Fibroblast of the conjunctiva (primary cell): ENCODE measurements at places on chromosomes 13 and 19.

GRCh38 chr13:77329911-77330584 is 3.2 kb upstream of the MYCBP2 start:
- no peak for DNase-seq

GRCh38 chr19:18090545-18091216 is 3.9 kb upstream of the IL12RB1 start:
- DNase-seq = no peak

- no peak for DNase-seq
Observed at GRCh38 chr19:3738477-3739220, 22.8 kb downstream of the APBA3 start.

- no peak for DNase-seq
Observed at GRCh38 chr13:27980280-27980998, 8.1 kb downstream of the URAD start.

DNA sequence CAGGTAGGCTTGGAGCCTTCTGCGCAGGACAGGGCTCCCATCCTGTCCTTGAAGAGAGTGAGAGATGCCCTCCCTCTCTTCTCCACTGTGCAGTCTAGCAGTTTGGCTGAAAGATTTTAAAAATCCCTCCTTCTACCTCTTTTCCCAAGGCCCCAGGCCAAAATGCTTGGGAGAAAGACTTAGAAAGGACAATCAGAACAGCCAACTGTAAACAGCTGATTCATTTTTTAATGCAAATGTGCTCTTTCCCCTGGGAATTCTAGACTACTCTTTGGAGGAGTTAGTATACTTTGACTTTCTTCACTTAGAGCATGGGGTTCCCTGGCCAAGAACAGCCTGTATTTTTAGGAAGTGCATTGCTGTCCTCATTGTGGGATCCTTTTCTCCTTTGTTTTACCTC is 398.9 kb downstream of the GPC6 start:
- DNase-seq = peak; percentile 5

DNA sequence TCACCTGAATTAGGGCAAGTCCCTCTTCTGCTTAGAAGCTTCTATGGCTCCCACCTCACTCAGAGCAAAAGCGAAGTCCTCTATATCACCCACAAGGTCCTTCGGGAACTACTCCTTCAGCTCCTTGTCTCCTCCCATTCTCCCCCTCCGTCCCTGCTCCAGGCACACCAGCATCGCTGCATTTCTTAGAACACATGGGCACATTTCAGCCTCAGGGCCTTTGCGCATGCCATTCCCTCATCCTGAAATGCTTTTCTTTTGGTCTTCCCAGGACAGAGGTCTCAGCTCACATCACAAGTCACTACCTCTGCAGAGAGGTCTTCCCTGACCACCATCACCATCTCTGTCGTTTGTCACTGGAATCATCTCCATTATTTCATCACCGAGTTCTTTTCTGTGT is 4.0 kb downstream of the S1PR5 start:
- DNase-seq = no peak

GRCh38 chr13:113769881-113770280 is 10.9 kb downstream of the TMEM255B start:
- DNase-seq = no peak

DNA sequence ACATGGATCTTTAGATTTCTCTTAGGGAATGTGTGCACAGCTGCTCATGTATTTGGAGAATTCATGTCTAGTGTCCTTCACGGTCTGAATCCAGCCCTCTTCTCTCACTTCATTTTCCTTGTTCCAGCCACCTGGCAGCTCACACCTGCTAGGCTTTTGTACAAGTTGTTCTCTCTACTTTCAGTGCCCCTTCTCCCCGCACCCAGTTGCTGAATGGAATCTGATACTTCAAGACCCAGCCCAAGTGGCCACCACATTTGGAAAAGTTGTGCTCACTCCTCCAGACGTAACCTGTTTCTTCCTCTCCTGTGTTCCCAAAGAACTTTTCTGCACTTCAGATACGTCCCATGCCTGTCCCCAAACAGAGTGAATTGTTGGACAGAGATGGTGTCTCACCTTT is 235.6 kb downstream of the SHISA2 start:
- no peak for DNase-seq

GRCh38 chr19:3110126-3110825 is 16.1 kb downstream of the GNA11 start:
- DNase-seq = no peak
